ENCODE measurements at places on chromosomes 5 and 9.

- no peak for DNase-seq
These were observed 24.7 kb downstream of the TBCA start for GRCh38 chr5:77751328-77752023.

GRCh38 chr5:10655161-10655971 lies 91.5 kb downstream of the ANKRD33B start:
- DNase-seq, result no peak

DNA sequence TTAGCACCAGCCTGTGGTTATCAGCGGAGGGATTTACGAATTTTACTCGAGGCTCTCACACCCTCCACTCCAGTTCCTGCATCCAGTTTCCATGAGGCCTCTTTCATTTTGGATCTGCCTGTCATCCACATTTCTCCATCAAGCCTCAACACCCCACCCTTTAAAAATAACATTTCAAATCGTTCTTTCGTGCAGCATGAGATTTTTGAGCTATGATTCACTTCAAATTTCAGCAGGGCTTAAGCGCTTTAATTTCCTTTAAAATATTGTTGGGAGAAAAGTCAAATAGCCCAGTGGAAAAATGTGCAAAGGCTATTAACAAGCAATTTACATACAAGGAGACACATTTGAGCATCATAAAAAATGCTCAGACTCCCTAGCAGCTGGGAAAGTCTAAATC lies 103.2 kb downstream of the MSX2 start:
- DNase-seq, result no peak

- DNase-seq, result no peak
These were observed 121.5 kb downstream of the EHMT1 start for GRCh38 chr9:137740312-137740711.

DNA sequence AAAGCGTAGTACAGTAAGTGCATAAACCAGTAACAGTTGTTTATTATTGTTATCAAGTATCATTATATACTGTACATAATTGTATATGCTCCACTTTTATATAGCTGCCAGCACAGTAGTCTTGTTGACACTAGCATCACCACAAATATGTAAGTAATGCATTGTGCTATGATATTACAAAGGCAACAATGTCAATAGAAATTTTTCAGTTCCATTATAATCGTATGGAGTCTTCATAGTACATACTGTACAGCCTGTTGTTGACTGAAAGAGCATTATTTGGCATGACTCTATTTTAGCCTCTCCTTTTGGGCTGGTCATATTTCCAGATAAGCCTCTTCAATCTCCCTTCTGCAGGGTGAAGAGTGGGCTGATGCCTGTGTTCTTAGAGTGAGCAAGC lies 40.4 kb downstream of the CFAP95 start:
- DNase-seq, result no peak

GRCh38 chr9:93211654-93212001 lies 27.7 kb downstream of the WNK2 start:
- DNase-seq, result no peak

DNA sequence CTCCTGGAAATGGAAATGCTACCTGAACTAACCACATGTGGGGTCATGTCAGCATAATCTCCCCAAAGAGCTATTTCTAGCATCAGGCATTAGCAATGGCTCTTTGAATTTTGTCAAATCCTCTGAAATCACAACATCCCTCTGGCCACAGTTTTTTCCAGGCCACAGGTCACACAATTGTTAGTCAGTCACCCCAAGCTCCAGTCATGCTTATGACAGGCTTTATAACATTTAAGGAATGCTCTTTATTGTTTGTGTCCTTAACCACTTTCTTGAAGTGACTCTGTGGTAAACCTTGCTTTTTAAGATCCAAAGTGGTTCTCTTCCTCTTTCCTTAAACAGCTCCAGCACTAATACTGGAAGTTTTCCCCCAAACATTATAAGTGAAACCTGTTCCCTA lies 169.2 kb upstream of the HMHB1 start:
- DNase-seq, result no peak

DNA sequence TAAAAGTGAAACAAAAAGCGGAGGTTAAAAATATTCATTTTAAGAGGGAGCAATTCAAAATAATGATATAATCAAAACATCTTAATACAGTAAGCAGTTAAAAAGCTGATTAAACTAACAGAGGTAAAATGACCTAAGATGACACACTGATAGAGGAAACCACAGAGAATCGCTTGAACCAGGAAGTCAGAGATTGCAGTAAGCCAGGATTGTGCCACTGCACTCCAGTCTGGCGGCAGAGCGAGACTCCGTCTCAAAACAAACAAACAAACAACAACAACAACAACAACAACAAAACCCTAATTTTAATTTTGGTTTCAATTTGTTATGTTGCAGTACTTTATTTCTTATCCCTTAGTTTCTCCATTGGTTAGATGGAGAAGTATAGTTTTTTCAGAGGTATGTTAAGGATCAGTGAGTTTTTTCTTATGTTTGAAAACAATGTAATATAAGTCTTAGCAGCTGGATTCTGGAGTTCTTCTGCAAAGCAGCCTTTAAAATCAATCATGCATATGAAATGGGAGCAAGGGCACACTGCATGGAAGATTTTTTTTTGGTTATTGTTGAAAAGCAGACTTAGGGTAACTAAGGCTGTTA lies 58.5 kb downstream of the MLANA start:
- no peak for DNase-seq

GRCh38 chr5:176157656-176158055 lies 80.6 kb upstream of the SIMC1 start:
- no peak for DNase-seq

- no peak for DNase-seq
These were observed 17.0 kb upstream of the CRB2 start for GRCh38 chr9:123338710-123339665.

DNA sequence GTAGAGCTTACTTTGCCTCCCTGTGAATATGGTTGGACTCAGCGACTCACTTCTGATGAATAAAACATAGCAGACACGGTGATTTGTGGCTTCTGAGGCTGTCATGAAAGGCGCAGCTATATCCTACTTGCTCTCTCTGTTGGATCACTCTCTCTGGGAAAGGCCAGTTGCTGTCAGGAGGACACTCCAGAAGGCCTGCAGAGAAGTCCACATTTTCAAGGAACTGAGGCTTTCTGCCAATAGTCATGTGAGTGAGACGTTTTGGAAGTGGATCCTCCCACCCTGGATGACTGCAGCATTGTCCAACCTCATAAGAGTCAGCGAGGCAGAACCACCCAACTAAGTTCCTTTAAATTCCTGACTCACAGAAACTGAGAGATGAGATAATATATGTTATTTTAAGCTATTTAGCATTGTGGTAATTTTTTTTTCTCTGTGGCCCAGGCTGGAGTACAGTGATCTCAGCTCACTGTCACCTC lies 156.0 kb upstream of the MAST4 start:
- DNase-seq, result no peak

DNA sequence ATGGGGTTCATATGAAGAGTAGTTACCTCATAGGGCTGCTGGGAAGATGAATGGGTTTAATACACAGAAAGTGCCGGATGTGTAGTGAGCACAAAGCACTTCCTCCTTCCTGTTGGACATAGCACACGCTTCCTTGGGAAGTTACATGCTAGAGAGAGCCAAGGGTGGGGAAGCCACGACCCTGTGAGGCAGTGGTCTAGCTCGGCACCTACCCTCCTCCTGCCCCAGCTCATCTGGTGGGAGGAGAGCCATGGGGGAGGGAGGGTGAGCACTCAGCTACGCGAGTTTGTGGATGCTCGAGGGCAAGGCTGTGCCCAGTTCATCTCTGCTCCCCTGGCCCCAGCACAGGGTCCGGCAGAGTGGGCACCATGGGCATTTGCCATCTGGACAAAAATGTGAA lies 43.6 kb upstream of the NEK6 start:
- DNase-seq, result no peak

DNA sequence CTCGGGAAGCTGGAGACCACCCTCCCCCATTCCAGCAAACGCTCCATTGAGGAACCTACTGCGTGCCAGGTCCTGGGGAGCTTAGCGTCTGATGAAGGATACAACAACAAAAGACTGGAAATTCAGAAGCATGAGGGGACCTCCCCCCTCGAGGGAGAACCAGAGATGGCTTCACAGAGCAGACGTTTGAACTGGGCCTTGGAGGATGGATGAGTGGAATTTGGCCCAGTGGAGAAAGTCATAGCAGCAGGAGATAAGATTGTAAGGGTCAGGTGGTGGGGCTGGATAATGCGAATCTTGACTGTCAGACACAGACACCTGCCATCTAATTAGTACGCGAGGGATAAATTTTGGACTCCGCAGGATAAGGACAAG lies 1.2 kb upstream of the SLC25A51 start:
- no peak for DNase-seq

DNA sequence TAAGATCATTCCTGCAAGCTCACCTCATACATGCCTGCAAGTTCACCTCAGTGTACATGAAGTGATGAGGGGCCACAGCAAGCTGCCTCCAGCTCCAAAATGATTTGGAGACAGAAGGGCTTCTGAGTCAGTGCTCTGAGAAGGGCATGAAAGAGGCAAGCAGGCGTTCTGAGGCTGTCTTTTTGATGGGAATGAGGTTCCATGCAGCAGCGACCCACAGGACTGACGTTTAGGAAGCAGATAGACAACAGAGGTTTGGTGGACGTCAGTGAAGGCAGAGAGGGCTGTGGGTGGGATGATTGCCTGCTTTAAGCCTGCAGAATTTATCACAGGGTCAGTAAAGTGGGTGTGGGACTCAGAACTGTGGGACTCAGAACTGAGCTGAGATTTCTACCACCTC lies 8.9 kb upstream of the SMIM32 start:
- no peak for DNase-seq

- no peak for DNase-seq
These were observed 36.3 kb upstream of the LRRC19 start for GRCh38 chr9:27041746-27042145.

DNA sequence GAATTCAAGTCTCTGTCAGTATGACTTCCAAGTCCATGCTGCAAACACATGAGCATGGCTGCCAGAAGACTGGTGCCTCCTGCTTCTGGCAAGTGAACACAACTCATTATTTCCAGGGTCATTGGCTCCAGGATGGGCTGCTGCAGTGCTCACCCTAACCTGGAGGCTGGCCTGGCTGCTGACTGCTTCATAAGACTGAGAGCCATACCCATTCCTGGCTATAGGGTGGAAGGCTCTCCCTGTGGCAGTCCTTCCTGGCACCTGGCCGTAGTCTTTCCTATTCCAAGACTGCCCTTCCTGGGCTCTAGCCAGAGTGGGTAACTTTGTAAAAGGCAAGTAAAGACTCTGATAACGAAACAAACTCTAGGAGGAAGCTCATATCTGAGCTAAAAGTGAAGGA lies 51.2 kb downstream of the CXXC5 start:
- DNase-seq, result no peak

DNA sequence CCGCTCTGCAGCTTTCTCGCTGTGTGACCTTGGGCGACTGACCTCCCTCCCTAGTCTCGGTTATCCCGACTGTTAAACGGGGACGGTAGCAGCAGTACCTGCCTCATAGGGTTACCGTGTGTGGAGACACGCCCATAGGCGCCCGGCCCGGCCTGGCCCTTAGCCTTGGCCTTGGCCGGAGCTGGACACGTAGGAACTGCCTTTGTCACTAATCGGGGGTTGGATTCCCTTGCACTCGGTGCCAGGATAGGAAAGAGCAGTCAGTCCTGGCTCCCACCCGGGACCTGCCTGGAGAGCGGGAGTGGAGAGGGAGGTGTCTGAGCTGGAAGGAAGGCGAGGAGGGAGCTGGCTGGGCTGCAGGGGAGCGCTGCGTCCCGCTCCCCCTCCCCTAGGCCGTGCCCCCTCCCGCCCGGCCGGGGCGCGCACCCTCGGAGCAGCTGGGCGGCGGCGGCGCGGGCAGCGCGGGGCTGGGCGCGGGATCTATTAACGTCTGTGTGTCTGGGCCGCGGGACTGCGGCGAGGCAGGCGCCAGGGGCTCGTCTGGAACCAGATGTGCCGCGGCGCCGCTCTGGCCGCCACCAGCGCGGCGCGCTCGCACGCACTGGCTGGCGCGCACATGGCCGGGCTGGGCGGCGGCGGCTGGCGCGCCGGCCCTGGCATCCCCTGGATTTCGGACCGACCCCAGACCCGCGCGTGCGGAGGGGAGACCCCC lies 31.7 kb downstream of the PRRX2 start:
- no peak for DNase-seq

DNA sequence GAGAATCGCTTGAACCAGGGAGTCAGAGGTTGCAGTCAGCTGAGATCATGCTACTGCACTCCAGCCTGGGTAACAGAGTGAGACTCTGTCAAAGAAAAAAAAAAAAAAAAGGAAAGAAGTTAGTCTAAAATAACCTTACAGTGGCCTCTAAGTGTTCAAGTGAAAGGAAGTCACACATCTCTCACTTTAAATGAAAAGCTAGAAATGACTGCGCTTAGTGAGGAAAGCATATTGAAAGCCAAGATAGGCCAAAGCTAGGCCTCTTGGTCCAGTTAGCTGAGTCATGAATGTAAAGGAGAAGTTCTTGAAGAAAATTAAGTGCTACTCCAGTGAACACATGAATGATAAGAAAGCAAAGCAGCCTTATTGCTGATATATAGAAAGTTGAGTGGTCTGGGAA lies 38.1 kb downstream of the ITGA1 start:
- DNase-seq, result no peak

GRCh38 chr5:66959653-66960052 lies 236.9 kb downstream of the CD180 start:
- DNase-seq, result no peak

GRCh38 chr9:94157050-94157801 lies 73.0 kb downstream of the PTPDC1 start:
- peak; percentile 87 for DNase-seq

DNA sequence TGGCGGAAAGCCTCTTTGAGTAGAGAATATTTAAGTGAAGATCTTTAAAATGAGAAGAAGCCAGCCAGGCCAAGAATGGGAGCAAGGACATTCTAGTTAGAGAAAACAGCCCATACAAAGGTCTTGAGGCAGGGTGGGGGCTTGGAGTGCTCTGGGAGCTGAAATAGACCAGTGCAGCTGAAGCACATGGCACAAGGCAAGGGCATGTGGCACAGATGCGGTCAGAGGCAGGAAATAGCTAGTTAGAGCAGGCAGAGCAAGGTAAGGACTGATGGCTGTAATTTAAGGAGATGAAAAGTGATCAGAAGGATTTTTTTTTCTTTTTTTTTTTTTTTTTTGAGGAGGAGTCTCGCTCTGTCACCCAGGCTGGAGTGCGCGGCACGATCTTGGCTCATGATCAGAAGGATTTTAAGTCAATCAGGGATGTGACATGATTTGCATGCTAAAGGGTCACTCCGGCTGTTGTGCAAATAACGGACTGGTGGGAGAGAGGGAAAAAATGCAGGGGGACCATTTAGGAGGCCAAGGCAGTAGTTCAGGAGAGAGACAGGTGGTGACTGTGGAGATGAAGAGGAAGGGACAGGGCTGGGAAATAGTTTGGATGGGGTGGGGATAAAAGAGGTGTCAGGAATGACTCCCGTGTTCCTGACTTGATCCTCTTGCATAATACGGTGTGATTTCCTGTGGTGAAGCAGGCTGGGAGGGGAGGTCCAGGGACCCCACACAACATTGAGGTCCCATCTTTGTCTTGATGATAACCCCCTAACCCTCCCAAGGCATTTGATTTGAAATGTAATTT lies 207.6 kb downstream of the HSPA4 start:
- no peak for DNase-seq

DNA sequence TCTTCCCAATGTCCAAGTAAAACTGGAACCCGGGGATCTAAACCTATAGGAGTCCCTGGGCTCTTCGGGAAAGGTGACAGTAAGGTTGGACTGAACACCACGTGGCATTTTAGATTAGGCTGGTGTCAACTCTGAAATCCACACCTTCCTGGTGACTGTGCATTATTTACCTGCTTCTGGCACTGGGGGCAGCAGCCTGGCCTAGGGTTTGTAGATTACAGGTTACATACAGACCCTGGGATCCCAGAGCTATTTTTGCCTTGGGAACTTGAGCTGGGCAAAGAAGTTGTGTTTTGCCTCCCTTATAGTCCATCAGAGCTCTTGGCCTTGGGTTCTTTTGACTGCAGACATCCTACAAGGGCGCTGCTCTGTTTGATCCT lies 173.2 kb downstream of the DAB2IP start:
- no peak for DNase-seq

GRCh38 chr9:126687930-126688461 lies 74.3 kb downstream of the LMX1B start:
- no peak for DNase-seq

Data from COLO829 (cell line).